ENCODE measurements at places on chromosomes 1 and 21. TPM values are rescaled to one million over a fixed set of nuclear protein-coding genes. Genes with fewer than 3 reads are reported as not detected.
A peak's percentile ranks its signal among the peaks of the same experiment; 100 is the strongest.

DNA sequence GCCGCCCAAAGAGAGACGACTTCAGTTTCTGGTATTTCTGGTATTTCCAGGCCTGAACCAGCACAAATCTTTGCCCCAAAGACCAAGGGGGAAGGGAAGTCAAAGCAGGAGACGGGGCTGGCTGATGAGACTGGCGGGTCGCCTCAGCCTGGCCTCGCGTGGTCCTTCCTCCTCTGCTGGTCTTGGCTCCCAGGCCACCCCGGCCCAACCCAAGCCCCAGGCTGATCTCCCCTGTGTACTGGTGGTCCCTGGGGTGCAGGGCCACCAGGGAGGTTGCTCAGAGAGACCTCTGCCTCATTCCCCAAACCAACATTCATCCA is 19.9 kb downstream of the WNT4 start:
- DNase-seq: no peak

DNA sequence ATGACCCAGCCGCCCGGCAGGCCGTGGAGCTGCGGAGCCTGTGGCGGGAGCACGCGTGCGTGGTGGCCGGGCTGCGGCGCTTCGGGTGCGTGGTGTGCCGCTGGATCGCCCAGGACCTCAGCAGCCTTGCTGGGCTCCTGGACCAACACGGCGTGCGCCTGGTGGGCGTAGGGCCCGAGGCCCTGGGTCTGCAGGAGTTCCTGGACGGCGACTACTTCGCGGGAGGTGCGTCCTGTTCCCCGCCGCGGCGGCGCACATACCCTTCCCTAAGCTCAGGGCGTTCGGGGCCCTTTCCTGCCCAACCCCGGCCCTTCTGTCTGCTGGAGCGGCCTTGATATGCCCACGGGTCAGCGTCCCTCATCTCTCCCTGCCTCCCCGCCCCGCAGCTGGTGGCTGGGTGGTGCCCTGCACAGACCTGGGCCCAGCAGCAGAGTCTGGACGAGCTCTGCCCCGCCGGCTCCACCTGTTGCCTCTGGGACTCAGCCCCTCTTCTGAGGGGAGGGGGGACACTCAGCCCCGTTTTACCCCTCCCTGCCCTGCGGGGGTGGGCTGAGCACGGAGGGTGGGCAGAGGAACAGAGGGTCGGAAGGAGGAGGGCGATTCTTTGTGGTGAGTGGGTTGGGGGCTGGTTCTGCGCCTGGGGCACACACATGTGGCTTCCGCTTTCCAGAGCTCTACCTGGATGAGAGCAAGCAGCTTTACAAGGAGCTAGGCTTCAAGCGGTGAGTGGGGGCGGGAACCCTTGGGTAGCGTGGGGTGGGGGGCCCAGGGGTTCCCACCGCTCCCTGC is 688 bp downstream of the PRXL2B start:
- DNase-seq: no peak

DNA sequence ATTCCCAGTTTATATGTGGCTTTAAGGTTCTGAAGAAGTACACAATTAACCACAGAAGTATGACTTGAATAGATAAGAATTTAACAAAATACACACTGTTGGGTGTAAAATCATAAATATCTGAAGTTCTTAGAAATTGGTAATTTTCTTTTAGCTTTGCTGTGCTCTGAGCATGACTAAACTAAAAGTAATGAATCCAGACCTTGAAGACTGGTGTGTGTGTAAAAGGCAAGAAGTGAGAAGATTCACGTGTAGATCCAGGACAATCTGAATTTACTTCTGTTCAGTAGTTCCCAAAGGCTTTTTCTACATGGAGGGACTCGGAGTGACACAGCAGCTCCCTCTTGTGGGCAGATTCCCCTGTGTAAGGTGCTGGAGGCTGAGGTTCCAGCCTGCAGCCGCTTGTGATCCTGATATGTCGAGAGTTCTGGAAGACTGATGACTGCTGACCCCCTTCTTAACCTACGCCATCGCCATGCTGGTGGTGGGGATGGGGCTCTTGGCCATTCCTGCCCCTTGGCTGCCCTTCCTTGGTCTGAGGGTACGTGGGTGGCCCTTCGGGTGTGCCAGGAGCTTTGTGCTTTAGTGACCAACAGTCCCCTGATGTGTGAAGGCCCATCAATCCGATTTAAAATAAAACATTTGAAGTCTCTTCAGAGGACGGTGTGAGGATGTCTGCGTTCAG is 62.7 kb downstream of the ADARB1 start:
- peak; percentile 84 for DNase-seq

- no peak for DNase-seq
Observed at GRCh38 chr1:165496501-165496900, 47.3 kb upstream of the LRRC52 start.

DNA sequence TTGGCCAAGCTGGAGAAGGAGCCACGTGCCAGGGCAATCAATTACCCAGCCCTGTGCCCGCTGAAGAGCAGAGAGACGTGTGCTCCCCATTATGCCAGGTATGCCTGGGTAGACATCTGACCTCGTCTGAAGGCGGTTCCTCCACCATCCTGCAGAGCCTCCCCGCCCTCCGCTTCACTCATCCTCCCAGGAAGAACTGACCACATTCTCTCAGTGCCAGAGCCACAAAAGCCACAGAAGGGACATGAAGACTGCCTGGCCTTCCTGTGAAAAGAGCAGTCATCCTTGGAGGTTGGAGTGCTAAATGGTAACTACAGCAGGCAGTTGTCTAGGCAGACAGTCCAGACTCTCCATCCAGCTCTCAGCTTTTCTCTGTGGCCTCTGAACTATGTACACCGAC is 12.0 kb downstream of the SYT2 start:
- DNase-seq: no peak

DNA sequence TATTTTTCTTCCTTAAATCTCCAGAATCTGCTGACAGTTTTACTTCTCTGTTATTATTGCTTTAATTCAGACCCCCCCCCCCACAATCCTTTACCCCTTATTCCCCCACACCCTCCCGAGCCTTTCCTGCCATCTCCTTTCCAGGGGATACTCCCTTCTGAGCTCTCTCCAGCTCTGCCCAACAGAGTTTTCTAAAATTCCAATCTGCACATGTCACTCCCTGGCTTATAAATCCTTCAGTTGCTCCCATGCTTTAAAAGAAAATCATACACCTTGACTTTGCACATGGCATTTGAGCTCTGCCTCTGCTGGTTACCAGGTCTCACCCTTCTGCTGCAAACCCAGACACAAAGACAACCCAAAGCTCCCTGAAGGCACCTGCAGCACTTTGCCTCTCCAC is 11.7 kb upstream of the EPS8L3 start:
- DNase-seq: no peak

DNA sequence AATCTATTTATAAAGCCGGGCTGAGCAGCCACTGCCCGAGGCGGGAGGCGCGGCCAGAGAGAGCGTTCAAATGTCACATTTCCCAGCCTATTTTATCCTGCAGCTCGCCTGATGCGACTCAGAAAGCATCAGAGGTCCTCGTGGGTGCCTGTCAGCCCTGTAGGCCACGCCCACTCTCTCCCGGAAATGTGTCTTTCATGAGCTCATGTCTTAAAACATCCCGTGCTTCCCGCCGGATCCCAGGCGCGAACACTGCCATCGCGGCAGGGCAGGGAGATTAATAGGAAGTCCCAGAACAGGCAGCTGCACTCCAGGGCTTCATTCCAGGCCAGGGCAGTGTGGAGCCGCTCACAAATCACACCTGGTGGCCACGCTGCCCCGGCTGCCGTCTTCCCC is 117.5 kb downstream of the PRDM16 start:
- DNase-seq: peak; percentile 50

DNA sequence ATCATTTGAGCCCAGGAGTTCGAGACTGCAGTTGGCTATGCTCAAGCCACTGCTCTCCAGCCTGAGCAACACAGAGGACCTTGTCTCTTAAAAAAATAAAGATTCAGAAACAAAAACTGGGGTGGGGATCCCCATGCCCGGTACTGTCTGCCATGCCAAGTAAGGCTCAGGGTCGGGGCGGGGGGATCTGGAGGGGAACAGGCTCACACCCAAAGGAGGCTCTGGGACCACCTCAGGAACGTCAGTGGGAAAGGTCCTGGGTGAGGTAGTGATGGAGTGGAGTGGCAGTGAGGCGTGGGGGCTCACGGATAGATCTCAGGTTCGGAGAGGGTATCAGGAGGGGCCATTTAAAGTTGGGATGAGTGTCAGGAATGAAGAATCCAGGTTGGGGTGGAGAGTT is 765 bp upstream of the S100A4 start:
- no peak for DNase-seq

DNA sequence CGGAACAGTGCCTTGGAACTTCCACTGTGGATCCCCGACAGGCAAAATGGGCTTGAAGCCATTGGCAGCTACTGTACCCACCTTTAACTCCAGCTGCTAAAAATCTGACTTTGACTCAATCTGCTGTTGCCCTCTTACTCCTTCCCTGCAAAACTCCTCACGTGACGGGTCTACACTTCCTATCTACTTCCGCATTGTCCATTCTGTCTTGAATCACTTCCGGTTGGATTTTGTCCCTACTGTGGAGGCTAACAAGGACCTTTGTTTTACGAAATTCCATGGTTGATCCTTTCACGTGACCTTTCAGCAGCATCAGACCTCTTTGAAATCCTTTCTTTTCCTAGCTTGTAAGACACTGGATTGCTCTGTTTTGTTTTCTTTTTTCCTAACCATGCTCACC is 268.4 kb downstream of the PRDM2 start:
- no peak for DNase-seq

- no peak for DNase-seq
Observed at GRCh38 chr21:38899277-38899947, 93.7 kb downstream of the ETS2 start.

GRCh38 chr1:9466780-9467758 is 72.2 kb upstream of the SLC25A33 start:
- no peak for DNase-seq

GRCh38 chr1:81221564-81221963 is 579.2 kb upstream of the ADGRL2 start:
- DNase-seq: no peak

GRCh38 chr1:43267291-43267805 is 2.4 kb upstream of the TMEM125 start:
- peak; percentile 28 for DNase-seq

DNA sequence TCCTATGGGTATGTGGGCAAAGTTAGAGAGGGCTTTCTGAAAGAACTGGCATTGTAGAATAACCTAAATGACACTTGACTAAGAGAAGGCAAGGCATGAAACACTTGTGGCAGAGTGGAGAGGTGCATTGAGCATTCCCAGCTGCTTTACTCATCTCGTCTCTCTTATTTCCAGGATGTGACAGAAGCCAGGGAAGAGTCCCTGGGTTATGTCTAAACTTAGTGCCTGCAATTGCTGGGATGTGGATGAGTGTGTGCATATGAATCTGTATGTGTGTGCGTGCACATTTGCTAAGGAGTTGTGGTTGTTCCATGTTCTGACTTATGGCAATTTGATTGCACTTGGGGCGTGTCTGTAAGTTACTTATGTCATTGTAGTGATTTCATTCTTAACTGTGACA is 1326.5 kb upstream of the B3GALT2 start:
- no peak for DNase-seq

DNA sequence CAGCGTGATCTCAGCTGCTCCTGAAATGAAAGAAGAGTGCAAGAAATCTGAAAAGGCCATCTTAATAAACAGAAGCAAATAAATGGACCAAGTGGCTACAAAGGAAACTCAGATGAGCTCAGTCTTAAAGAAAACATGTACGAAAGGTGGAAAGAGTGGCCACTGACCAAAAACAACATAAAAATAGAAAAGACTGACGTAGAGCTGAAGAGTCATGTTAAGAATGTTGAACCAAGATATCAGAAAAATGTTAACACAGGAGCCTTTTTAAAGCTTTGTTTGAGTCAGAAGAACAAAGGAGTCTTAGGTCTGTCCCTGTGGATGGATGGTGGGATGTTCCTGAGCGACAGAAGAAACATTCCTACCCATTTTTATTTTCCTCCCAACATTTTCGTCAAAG is 30.8 kb upstream of the ZNF648 start:
- no peak for DNase-seq

- no peak for DNase-seq
Observed at GRCh38 chr1:225963735-225964530, 22.9 kb upstream of the LEFTY2 start.

GRCh38 chr1:201896951-201897391 is 8.3 kb downstream of the SHISA4 start:
- no peak for DNase-seq

- DNase-seq: no peak
Observed at GRCh38 chr1:1206966-1207531, 657 bp upstream of the TNFRSF18 start.

GRCh38 chr1:226995365-226996332 is 55.6 kb downstream of the COQ8A start:
- DNase-seq: peak; percentile 28

DNA sequence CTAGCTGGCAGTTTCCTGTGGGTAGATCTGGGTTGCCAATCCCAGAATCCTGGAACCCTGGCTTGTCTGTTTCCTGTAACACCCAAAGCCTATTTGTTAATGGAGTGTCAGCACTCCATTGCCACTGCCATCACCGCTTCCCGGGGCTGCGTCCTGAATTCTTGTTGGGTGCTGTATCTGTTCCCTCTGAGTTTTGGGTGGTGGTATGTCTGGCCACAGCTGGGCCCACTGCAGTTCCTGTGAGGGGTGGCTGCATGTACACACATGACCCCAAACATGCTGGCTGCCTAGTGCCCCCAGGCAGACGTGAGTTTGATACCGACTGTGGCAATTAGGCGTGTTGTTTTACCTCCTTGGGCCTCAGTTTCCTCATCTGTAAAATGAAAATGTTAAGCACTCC is 29.3 kb downstream of the NAV1 start:
- no peak for DNase-seq

GRCh38 chr21:46118316-46119143 is 20.6 kb downstream of the COL6A2 start:
- DNase-seq: peak; percentile 22

GRCh38 chr1:152596986-152597385 is 3.0 kb upstream of the LCE3C start:
- DNase-seq: no peak

DNA sequence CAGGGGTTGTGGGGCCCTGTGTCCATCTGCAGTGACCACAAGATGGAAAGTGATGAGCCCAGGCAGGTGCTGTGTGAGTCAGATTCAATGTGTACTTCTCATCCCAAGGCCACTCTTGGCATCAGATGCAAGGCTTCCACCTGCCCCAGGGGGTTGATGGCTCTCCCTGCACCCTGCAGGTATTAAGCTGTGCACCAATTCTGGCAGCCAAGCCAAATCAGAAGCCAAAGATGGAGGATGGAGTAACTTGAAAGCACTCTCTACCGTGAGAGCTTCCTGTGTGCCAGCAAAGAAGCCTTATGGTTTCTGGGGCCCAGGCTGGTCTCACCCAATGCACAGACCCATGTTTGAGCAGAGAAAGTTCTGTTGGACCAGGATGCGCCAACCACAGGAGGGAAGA is 44.3 kb upstream of the TENT5C start:
- DNase-seq: no peak

- DNase-seq: no peak
Observed at GRCh38 chr1:60229821-60230220, 156.3 kb upstream of the C1orf87 start.

- no peak for DNase-seq
Observed at GRCh38 chr1:234731569-234732085, 121.6 kb upstream of the IRF2BP2 start.

The ZSWIM5 gene
- 3.4 TPM for total RNA-seq

The PPIAL4G gene
- total RNA-seq: not detected

The EBNA1BP2 gene
- total RNA-seq: 84.7 TPM

The CR1 gene
- total RNA-seq: 0.04 TPM

The TLCD4 gene
- 2.0 TPM for total RNA-seq

The PADI2 gene
- 3.0 TPM for total RNA-seq

The E2F2 gene
- total RNA-seq: 5.1 TPM

The KRTAP12-2 gene
- total RNA-seq: not detected

The OR2AK2 gene
- not detected for total RNA-seq

The DUSP23 gene
- 25.0 TPM for total RNA-seq

The PLD5 gene
- total RNA-seq: 3.7 TPM

Measured in H9 (cell line).